ENCODE measurements at places on chromosomes 11 and 22. TPM values are rescaled to one million over a fixed set of nuclear protein-coding genes. Genes with fewer than 3 reads are reported as not detected.

- no peak for DNase-seq
Measured at GRCh38 chr11:28596816-28597215, 488.6 kb downstream of the METTL15 start.

DNA sequence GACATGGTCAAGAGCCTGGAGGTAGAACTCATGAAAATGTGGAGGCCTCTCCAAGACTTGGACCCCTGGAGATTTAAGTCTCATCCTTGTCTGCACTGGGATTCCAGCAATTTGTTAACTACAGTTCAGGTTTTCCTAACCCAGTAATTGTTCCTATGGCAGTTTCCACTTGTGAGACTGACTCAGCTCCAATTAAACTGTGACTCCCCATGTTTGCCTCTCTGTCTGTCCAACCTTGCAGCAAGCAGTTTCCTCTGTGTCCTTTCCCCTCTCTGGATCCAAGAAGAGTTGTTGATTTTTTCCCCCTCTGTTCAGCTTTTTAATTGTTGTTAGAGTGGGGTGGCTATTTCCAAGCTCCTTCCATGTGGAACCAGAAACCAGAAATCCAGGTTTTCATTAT is 16.2 kb upstream of the ARHGAP20 start:
- no peak for DNase-seq

- DNase-seq: no peak
Measured at GRCh38 chr11:116263019-116263418, 509.8 kb downstream of the BUD13 start.

DNA sequence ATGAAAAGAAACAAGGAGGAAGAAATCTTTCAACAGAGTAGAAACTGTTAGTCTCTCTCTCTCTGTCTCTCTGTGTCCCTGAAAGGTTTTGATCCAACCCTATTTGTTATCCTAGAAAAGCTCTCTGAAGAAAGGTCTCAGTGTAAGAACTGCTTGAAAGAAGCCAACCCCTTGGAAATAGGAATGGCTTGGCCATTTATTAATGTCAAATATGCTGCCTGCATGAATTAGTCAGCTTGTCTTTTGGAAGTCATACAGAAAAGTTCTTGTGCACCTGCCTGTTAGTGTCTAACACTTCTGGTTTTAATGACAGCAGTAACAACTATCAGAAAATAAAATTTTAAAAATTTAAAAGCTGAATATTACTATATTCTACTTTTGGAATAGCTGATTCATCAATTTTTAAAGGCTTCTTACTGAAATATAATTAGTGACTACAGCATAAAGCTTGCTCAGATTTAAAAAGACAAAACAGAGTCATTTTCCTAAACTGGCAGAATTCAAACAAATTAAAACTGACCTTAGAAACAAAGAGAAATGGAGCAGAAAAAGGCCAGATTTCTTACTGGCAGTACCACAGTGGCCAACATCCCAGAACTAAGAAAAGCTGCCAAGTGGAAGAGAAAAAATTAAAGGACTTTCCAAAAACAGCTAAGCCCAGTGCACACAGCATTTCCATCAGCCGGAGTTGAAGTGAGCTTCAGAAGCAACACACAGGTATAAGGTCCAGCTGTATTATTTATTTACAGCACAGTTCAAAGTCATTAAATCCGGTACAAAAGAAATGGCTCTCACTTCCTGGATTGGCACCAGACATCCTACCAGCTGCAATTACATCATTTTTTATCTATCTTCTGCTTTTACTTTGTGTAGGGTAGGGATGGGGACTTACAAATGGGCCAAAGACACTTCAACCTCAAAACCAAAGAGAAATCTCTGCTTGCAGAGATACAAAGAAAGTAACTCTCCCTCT is 76.3 kb downstream of the PRCP start:
- no peak for DNase-seq

DNA sequence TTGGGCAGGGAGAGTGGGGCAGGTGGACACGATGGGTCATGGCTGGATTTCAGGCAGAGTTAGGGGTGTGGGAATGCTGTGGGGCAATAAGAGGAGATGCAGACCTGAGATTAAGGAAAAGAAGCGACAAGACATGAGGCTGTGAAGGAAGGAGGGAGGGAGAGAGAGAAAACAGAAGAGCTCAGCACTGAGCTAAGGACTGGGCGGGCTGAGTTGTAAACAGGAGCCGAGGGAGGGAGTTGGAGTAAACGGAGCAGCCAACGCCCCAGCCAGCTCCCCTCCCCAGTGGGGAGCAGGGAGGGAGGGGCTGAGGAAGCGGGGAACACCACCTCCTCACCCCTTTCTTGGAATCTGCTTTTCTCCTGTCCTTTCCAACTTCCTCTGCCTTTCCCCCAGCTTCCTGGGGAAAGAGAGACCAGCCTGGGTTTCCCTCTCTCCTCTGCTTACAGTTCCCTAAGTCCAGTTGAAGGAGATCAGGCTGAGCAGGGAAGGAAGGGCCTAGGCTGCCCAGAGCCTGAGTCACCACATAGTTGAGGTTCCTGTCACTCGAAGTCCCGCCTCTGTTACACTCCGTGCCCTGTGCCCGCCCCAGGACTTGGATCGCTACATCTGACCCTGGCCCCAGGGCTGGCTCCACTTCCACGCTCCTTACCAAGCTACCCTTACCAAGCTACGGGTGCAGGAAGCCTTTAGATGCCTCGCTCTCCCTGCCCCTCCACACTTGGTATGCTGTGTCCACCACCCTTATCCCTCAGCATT is 6.7 kb upstream of the AHNAK start:
- DNase-seq: peak; percentile 91

DNA sequence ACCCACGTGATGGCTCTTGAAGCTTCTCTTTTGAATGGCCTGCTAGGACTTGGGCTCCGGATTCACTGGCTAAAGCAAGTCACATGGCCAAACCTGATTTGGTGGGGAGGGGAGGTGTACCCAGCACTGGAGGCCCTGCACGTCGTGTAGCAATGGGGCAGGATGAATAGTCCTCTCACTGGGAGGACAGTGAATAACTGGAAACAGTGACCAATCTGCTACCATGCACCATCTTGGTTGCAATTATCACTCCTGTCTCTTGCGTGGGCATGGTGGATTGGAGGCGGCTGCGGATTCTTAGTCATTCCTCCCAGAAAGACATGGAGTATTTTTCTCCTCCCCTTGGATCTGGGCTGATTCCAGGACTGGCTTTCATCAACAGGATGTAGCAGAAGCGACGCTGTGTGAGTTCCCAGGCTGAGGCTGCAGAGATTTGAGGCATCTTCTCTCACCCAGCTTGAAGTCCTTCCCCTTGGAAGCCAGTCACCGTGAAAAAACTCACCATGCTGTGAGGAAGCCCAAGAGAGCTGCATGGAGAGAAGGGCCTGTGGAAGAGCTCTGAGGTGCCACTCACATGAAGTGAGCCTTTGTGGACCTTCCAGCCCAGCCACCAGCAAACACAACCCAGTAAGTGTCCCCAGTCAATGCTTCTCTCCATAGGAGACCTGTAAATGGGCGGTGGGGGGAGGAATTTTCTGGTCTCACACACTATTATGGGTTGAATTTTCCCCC is 70.4 kb downstream of the IGLL1 start:
- DNase-seq: no peak

DNA sequence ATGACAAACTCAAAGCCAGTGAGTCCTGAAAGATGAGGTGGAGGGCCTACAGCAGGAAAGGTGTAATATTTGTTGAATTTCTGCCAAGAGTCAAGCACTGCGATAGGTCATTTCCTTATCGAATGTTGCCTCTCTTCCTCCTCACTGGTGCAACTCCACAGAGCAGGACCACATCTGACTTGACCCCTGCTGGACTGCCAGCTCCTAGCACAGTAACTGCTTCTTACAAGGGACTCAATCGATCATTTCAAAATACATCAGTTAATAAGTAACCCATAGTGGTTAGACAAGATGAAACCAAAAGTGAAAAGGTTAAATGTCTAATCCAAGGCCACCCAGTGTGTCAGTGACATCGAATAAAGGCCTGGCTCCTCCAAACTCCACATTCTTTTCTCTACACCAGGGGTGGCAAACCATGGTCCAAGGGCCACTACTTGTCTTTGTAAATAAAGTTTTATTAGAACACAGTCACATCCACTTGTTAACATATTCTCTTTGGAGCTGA is 98.5 kb upstream of the CSNK2A3 start:
- no peak for DNase-seq

The KCNJ11 gene
- 18.6 TPM for polyA plus RNA-seq

The PSMC3 gene
- 170 TPM for polyA plus RNA-seq
